ENCODE measurements at places on chromosomes 3 and 15.

DNA sequence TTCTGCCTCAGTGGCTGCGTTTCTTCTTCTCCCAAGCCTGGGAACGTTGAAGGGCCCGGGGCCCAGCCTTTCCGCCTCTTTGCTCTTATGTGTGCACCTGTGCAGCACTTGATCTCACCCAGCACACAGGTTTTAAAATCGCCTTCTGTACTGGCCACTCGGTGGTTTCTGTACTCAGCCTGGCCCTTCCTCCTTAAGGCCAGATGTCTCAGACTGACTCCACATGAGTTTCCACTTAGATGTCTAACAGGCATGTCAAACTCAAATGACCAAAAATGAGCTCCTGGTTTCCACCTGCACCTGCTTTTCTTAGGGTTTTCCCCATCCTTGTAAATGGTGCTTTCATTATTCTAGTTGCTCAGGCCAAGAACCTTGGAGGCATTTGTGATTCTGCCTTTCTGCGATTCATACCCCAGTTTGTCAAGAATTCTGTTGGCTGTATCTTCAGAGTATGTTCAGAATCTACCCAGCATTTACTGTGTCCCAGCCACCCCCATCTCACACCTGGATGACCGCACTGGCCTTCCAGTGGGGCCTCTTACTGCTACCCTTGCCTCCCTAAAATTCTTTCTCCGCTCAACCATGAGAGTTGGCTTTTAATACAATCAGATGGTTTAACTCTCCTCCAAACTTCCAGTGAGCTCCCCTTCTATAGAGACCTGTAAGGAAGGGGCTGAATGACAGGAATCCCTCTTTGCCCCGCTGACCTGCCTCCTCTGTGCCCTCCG, 2.2 kb upstream of the TRAK1 start:
- no peak for DNase-seq

GRCh38 chr15:85607141-85607806, 187.5 kb downstream of the KLHL25 start:
- no peak for DNase-seq

- DNase-seq = no peak
Measured at GRCh38 chr15:27028858-27029477, 58.0 kb downstream of the GABRG3 start.

DNA sequence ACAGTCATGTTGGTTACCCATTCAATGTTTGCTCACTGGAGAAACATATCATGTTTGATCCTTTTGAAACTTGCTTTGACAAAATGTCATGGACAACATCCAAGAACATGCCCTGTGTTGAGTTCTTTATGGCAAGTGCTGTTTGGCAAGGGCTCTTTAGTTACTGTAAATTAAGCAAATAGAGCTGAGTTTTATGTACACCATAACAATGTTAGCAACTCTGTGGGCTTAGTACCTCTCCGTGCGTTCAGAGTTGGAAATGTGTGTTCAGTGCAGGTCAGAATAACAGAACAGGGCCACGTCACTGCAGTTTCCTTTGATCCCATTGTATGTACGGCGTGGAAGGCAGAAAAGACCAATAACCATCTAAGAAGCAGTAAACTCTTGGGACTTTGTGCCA, 132.5 kb downstream of the MYRIP start:
- DNase-seq = no peak

- no peak for DNase-seq
Measured at GRCh38 chr3:182323126-182323700, 470.1 kb upstream of the ATP11B start.

DNA sequence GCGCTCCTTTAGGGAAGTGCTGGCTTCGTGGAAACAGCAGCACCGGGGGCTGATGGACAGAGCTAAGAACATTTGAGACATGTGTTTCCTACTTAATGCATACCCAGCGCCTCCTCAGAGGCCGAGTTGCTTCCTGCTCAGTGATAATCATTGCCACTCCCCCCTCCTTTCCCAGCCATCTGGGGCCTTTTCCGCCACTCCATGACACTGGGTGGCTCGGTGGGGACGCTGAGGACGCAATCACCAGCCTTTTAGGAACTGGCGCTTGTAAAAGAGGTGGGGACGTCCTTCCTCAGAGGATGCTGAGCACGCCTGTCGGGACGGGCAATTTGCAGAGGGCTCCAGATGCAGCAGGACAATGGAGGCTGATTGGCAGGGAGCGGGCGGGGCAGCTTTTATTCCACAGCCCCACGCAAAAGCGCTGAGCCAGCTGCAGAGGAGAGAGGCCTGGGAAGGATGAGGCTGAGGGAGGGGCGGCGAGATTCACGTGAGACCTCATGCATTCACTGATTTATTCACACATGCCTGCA, 22.2 kb upstream of the IQSEC1 start:
- DNase-seq = no peak

GRCh38 chr15:43893956-43894355, 67.2 kb downstream of the WDR76 start:
- DNase-seq = no peak

DNA sequence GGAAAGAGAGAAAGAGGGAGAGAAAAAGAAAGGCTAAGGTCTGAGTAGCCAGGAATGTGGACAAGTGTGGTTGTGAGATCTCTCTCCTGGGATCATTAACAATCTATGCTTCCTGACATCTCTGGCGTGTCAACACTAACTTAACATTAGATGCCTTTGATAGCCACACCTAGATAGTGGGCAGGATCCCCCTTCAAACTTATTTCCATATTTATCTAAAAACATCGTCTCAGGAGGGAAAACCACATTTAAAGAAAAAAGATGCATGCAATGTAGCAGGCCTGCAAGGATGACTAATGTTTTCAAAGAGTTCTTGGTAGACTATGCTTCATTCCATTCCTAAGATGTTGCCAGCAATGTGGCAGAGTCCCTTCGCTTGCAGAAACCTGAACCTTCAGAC, 80.9 kb downstream of the MLH1 start:
- DNase-seq = no peak

DNA sequence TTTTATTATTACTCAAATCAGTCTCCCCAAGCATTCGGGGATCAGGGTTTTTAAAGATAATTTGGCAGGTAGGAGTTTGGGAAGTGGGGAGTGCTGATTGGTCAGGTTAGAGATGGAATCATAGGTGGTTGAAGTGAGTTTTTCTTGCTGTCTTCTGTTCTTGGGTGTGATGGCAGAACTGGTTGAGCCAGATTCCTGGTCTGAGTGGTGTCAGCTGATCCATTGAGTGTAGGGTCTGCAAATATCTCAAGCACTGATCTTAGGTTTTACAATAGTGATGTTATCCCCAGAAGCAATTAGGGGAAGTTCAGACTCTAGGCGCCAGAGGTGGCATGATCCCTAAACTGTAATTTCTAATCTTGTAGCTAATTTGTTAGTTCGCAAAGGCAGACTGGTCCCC, 20.6 kb upstream of the TRANK1 start:
- no peak for DNase-seq

- no peak for DNase-seq
Measured at GRCh38 chr15:42502477-42502876, 7.0 kb downstream of the SNAP23 start.

GRCh38 chr3:136925425-136926190, 32.2 kb upstream of the IL20RB start:
- DNase-seq = no peak

Measured in activated naive CD4-positive, alpha-beta T cell (primary cell).